ENCODE measurements at places on chromosomes 7 and 10.

- no peak for DNase-seq
Measured at GRCh38 chr7:50312250-50313162, 8.0 kb downstream of the IKZF1 start.

DNA sequence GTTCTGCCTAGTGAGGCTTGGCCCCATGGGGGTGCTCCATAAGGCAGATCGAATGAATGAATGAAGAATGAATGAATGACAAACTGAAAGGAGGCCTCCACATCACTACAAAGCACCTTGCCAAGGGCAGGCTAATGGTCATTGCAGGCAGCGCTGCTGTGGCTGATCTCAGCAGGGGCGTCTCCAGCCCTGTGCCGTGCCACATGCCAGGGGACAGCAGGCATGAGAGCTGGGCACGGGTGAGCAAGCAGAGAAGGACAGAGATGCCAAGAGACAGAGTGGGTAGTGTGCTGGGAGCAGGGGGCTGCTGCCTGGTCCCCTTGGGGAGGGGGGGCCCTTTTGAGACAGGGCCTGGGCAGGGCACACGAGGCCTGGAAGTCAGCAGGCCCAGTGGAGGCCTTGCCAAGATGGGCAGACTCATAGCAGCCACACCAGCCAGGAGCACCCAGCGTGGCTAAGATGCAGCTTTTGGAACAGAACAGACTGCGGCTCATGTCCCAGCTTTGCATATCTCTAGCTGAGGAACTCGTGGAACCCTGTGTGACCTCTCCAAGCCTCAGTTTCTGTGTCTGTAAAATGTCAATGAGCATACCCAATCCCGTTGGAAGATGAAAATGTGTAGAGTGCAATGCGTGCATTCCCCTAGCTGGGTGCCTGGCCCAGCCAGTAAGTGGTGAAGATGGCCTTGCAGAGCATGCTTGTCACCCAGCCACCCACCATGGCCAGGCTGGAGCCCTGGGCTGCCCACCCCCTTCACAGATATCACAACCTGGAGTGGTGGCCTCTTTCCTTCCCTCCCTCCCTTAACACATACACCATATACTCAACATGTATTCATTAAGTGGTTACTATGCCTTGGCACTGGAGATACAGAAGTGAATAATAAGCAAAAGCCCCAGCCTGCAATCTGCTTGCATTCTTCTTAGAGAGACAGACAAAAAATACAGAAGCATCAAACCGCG lies 61.1 kb upstream of the LRRC18 start:
- no peak for DNase-seq

DNA sequence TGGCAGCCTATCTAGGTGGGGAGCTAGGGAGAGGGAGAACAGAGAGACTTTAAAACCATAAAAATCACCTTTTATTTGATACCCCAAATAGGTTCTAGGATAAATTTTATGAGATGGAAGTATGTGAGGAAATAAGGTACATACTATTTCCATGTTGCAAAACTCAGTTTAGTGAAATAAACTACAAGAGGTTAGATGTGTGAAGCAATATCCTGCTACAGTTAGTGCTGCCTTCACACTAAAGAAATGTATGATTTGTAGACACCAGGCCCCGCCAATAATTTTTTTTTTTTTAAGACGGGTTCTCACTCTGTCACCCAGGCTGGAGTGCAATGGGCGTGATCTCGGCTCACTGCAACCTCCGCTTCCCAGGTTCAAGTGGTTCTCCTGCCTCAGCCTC lies 34.4 kb upstream of the RSBN1L start:
- DNase-seq = no peak

DNA sequence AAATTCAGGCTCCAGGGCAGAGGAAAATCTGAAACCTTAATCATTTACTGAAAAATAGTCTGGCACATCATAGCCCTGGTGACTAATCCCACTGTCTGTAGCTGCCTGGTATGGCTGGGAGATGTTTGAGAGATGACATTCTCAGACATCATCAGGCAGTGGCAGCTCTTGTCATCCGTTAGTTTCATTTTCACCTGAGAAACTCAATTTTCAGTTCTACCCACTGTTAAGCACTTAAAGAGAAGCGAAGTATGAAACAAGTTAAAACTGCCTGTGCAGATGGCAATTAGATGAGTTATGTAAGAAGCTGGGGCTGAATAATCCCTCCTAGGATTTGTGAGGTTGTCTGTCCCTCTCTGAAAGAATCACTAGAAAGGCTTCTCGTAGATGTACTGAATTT lies 150.2 kb downstream of the NSUN6 start:
- DNase-seq = no peak

DNA sequence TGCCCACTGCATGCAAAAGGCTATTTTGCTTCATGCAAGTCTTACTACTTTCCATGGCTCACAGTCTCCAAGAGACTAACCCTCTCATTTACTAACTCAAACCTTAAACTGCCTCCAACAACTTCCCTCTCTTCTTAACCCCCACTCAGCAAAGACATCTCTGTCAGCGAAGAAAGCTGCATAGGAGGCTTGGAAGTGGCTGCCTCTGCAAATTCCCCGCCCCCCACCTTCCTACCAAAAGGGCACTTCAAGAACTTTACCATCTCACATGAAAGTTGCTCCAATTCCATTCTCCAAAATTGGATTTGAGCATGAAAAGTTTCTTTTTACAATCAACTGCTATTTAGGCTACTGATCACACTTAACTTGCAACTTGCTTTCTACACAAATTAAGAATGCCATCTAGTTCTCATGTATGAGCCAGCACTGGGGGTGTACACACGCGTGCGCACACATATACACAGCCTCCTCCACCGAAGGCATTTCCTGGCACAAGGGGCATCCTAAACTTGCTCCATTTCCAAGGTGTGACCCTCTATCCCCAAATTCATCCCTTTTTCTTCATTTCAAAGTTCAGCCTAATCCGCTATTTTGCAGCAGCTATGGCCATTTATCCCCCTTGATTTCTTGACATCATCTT lies 1.8 kb downstream of the CCDC6 start:
- DNase-seq = no peak

DNA sequence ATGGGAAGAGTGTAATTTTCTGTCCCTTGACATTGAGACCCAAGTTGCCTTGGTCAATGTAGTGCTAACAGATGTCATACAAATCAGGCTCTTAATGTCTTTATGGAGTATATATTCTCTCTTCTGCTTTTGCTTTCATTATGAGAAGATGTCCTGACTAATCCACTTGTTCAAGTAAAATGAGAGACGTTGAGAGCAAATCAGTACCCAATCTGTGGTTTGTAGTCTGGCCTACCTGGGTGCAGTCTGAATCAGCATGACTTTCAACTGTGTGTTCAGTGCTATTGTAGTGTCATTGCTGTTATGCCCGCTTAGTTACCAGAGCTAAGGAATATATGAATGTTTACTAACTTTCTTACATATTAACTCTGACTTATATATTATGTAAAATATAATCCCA lies 612.4 kb downstream of the ANKRD7 start:
- no peak for DNase-seq

DNA sequence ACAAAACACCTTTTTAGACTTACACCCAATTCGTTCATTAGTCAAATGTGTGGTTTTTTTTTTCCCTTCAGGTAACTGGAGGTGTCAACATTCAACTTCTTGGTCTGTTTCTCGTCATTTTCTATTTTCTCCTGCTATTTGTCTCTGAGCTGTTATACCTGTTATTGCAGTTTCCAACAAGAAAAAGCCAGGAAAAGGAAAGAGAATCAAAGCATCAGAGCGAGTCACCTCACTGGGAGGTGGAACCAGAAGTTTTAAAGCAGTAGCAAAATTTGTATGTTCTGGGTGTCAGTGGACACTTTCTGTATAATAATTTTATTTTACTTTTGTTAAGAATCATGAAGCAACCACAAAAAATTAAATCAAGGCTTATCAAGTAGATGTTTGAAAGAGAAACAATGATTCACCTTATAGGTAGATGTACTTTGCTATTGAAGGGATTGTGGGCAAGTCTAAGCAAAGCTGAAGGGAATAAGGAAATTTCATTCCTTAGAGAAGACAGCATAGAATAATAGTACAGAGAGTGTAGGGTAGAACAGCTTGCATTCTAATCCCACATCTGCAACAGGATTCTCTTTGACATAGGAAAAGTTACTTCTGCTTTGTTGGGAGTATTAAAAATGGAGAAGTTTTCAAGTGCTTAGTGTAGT lies 675.8 kb downstream of the PCDH15 start:
- DNase-seq = no peak

DNA sequence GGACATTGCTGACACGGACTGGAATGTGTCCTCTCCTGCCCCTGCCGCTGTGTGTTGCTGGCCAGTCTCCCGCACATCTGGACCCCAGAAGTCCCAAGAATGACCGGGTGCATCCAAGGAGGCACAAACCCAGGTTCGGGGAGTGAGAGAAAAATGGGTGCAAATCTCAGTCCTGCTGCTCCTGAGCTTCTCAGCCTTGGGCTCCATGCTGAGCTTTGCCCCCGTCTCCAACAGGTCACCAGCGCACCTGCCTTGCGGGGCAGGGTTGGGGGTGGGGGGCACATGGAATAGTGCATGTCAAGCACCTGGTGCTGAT lies 6.0 kb upstream of the NANOS1 start:
- no peak for DNase-seq

DNA sequence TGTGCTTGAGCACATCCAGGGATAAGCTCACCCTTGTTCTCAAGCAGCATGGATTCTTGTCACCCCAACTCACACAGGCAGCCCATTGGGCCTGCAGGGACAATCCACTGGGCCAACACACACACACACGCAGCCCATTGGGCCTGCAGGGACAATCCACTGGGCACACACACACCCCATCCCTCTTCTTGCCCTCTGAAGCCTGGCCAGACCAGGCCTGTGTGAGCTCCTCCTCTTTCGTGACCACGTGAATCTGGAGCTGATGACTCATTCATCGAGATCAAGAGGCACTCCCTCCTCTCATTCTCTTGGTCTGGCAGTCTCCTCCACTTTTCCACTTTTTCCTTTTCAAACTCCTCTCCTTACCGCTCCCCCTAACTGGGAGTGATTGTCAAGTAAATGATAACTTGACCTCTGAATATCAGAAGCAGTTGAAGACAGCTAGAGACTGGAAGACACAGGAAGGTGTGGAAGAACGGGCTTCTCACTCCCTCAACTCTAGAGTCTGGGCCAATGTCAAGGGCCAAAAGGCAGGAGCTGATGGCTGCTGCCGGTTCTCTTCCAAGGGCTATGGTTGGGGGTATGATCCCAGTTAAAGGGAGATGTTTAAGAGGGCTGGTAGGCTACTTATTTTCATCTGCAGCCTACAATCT lies 89.7 kb downstream of the HIPK2 start:
- DNase-seq = no peak

- DNase-seq = no peak
Measured at GRCh38 chr7:57404343-57404966, 45.5 kb upstream of the ZNF716 start.

DNA sequence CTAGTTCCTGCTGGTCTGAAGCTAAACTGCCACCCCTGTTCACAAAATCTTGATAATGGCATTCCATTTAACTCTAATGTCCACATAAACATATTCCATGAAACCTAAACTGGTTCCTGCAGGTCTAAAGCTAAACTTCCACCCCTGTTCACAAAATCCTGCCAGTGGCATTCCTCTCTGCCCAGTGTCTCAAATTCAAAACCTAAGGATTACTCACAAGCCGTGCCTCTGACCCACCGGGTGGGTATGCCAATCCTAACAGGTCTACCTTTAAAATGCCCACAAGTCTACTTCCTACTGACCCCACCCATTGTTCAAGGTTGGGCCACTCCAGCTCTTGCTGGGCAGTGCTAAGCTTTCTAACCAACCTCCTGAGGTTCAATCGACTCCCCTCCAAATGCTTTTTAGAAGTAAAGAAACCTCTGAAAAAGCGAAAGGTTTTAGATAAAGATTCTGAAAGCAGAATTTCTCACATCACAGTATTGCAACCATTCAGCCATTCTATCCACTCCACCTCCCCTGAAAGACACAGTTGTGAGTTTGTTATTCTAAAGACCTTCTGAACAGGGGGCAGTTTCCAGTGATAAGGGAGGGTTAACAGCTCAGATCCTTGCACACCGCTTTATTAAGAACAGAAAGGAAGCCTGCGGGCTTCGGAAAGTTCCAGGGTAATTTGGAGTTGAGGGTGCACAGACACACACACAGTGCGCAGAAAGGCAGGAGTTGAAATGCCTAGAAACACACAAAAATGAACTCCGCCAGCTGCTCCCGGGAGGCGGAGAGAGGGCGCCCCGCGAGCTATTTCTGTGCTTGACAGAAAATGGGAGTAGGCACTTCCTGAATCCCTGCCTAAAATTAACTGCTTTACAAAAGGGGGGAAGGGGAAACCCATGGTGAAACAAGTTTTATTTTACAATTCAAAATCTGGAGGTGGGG lies 87.7 kb downstream of the TNS3 start:
- DNase-seq = no peak

GRCh38 chr7:1811850-1812508 lies 141.9 kb downstream of the ELFN1 start:
- no peak for DNase-seq

- DNase-seq = no peak
Measured at GRCh38 chr7:11128498-11128897, 154.8 kb downstream of the PHF14 start.

DNA sequence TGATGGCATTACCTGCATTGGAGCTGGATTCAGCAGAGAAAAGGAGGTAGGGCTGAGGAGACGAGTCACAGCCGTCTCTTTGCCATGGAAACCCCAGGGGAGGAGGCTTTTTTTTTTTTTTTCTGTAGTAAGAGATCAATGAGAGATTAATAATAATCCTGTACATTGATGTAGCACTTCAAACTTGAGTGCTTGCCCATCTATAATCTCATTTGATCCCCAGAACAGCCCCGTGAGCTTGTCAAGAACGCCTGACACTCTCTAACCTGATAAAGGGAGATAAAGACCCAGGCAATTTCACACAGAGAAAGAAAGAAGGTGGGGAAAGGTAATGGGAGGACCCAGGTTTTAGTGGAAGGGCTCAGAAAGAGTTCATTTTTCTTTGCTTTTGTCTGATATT lies 195.2 kb upstream of the FOXK1 start:
- no peak for DNase-seq

DNA sequence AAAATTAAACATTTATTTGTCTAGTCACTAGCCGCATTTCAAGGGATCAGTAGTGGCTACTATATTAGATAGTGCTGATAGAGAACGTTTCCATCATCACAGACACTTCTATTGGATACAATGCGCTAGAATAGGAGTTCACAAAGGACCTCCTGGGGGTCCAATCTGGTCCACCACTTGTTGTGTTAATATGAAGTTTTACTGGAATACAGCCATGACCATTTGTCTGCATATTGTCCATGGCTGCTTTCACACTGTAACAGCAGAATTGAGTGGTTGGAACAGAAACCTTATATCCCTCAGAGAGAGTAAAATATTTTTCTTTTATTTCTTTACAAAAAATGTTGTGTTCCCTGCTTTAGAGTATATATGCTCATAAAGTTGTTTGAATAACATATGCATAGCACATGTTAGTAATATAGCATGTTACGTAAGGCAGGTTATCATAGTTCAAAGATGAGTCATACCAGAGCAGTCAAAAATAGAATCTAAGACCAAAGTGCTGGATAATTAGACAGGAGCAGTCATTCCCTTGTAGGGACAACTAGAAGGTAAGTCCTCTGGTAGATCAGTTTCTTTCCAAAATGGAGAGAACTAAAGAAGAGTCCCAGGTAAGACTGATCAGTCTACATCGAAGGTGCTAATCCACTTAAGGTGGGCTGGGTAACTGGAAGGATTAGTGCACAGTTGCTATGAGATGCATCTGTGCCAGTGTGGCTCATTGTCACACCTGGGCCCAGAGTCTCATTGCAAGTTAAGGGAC lies 14.9 kb downstream of the BZW2 start:
- DNase-seq = no peak

- DNase-seq = no peak
Measured at GRCh38 chr10:72487521-72487920, 132.8 kb upstream of the DNAJB12 start.

GRCh38 chr7:31202801-31203200 lies 137.7 kb downstream of the NEUROD6 start:
- no peak for DNase-seq
